ENCODE measurements at places on chromosomes 5 and 9. TPM values are rescaled to one million over a fixed set of nuclear protein-coding genes. Genes with fewer than 3 reads are reported as not detected.

DNA sequence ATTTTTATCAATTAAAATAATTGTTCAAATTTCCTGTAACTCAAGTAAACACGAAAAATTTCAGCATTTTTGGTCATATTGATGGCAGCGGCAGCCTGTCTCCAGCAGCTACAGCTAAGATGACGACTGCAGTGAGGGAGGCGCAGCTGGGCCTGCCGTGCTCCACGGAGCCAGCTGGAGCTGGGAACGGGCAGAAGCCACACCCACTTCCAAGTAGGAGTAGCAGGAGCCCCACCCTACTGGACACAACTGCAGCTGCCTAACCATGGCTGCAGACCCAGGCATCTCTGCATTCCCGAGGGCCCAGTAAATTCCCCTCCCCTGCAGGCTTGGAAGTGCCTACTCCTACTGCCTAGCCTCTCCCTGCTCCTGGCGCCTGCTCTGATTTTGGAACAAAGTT lies 2031.7 kb downstream of the EFNA5 start:
- no peak for DNase-seq
- H3K36me3 ChIP-seq: no peaks in the 10 kb centered on the region
- no peak overlapping the region for H3K4me3 ChIP-seq
- H3K27me3 ChIP-seq: no peaks in the 10 kb centered on the region
- H3K4me1 ChIP-seq: no peaks in the 10 kb centered on the region

GRCh38 chr9:96509026-96509425 lies 59.1 kb downstream of the HABP4 start:
- no peaks in the 10 kb centered on the region for H3K4me1 ChIP-seq
- DNase-seq: no peak
- no peak overlapping the region for H3K27ac ChIP-seq
- no peak overlapping the region for H3K4me3 ChIP-seq

DNA sequence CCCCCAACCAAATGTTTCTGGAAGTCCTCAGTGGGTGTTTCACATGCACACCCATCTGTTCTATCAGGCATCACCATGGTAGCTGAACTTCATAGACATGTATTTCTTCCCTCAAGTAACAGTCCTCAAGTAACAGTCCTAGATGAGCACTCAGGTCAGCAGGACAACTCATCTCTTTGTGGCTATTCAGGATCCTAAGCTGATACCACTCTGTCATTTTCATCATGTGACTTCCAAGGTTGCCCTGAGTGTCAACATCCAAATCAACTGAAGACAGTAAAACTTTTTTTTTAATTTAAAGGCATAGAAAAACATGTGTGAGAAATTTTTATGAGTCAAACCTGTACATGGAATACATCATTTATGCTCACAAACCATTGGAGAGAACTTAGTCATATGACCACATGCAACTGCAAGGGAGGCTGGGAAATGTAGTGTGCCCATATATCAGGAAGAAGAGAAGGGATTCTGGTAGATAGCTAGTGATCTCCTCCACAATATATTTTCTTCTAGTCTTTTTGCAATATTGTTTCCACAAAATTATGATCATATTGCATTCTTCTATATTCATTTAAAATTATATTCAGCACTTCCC lies 64.2 kb upstream of the FST start:
- no peaks in the 10 kb centered on the region for H3K4me1 ChIP-seq
- no peak overlapping the region for H3K27ac ChIP-seq
- no peaks in the 10 kb centered on the region for H3K27me3 ChIP-seq
- H3K4me3 ChIP-seq: no peak overlapping the region
- no peaks in the 10 kb centered on the region for H3K36me3 ChIP-seq
- DNase-seq: peak; percentile 12

DNA sequence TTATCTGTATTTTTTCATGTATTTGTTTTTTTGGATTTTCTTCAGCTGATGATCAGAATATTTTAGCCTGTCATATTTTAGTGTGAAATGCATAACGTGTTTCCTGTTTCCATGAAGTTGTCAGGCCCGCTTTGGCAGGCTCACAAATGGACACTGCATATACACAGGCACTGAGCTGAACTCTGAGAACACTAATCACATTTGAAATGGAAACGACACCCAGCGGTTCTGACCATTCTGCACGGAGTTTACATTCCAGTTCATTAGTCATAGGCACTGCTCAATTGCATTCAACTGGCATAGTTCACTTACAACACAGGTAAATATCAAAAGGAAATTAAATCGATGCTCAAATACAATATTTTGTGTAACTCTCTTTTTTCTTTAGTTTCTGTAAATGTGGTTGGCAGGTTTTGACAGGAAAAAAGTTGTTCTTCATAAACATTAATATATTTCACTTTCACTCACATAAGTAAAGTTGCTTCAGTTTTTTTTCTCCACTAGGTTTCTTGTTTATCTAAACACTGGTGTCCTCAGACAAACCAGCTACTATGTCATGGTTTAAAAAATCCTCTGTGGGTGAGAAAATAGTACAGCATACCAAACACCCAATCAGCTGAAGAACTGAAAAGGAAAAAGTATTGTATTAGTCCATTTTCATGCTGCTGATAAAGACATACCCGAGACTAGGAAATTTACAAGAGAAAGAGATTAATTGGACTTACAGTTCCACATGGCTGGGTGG lies 559.0 kb upstream of the DAP start:
- DNase-seq: no peak
- no peak overlapping the region for H3K4me3 ChIP-seq
- H3K27ac ChIP-seq: no peak overlapping the region
- H3K4me1 ChIP-seq: no peaks in the 10 kb centered on the region
- no peaks in the 10 kb centered on the region for H3K36me3 ChIP-seq

The IRX2 gene
- total RNA-seq: not detected

All from HCT116 (cell line).